ENCODE measurements at places on chromosomes 7 and 10.

- DNase-seq: no peak
Measured at GRCh38 chr10:61628151-61628874, 34.4 kb upstream of the CABCOCO1 start.

DNA sequence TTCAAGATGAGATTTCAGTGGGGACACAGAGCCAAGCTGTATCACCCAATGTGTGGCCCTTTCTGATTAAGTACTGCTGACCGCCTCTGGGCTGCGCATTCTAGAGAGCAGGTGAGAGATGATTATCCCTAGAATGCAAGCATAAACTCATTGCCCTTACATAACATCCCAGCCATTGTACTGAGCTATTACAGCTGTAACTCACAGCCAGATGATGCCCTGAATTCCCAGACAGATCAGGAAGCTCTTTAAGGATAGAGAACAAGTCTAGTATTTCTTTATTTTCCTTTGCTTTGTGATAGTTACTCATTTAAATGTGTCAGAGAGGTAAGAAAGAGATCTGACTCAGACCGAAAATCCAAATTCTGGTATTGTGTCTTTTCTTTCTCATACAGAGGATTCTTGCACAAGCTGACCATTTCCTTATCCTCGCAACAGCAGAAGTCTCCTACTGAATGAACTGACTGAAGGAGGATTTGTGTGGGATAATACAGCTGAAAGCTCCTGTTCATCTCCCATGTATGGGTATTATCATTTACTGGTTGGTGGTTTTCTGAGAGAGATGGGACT lies 58.4 kb downstream of the ZNF22 start:
- DNase-seq: no peak

DNA sequence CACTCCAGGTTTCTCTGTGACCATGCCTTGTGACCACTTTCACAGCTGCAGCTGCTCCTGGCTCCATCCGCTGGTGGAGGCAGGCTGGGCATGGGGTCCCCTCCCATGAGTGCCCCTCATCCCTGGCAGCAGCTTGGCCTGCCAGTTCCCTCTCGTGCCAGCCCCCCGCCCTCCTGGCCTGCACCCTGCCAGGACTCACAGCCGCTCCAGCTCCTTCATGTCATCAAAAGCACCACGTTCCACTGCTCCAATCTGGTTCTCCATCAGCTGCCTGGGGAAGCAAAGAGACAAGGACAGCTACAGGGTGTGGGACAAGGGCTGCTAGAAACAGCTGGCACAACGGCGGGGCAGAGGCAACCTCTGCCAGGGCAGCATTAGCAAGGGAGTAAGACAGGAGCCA lies 22.6 kb downstream of the SLIT1 start:
- no peak for DNase-seq

- DNase-seq: peak; percentile 53
Measured at GRCh38 chr7:7773334-7774309, 55.2 kb upstream of the RPA3 start.
